ENCODE measurements at places on chromosomes 11 and 22.

DNA sequence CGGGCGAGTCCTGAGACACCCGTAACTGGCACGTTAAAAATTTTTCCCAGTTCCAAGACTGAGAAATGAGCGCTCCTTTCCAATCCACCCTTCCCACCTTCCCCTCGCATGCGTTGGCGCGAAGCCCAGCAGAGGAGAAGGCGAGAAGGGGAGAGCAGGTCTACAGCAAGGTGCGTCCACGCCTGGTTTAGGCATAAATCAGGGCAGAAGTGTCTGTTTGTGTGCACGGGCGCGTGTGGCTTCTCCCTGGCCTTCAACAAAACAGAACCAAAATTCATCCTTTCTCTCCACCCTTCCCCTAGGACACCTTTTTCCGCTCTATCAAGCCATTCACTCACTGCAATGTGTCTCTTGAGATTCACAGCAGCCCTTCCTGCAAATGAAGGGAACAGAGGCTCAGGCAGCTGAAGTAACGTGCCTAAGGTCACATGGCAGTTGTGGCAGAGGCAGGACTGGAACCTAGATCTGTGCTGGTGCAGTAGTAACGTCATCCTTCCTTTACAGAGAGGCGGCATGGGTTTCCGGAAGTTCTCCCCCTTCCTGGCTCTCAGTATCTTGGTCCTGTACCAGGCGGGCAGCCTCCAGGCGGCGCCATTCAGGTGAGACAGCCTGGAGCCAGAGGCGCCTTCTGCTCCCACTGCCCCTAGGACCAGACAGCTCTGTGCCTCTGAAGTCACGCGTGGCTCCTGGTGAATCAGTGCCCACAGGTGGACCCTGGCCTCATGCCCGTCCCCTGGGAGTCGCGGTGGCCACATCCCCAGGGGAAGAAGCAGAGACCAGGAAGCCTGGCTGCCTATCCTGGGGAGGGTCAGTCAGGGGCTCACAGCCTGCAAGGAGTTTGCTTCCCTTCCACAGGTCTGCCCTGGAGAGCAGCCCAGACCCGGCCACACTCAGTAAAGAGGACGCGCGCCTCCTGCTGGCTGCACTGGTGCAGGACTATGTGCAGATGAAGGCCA, 1.1 kb downstream of the CALCB start:
- peak; percentile 85 for DNase-seq

DNA sequence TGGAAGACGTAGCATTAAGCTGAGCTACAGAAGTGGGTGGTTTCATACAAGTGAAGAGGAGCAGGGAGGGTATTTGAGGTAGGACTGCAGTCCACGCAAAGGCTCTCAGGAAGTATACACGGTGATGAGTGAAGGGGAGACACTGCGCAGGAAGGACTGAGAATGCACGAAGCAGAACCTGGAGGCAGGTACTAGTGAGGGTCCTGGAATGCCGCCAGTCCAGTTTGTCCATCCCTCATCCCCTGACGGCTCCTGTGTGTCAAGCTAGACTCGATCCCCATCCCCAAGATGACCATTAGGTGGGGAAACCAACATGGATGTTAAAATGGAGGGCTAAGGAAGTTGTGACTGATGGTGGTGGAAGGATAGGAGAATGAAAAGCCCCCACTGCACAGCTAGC, 23.8 kb downstream of the ART5 start:
- DNase-seq: no peak

DNA sequence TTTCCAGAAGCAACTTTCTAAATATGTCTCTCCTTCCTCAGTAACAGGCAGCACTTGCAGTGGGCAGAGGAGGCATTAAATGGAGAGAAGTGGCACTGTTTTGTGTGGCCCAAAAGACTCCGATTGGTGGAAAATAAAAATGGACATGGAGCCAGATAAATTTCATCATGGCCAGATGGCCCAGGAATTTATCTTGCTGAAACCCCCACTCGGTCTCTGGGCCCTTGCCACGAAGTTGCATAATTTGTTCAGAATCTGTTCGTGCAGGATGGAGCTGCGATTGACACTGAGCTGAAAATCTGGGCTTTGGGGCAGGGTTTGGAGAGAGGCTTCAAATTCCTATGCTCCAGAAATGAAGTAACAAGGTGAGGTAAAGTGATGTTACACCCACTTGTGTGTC, 65.5 kb downstream of the C11orf91 start:
- no peak for DNase-seq

DNA sequence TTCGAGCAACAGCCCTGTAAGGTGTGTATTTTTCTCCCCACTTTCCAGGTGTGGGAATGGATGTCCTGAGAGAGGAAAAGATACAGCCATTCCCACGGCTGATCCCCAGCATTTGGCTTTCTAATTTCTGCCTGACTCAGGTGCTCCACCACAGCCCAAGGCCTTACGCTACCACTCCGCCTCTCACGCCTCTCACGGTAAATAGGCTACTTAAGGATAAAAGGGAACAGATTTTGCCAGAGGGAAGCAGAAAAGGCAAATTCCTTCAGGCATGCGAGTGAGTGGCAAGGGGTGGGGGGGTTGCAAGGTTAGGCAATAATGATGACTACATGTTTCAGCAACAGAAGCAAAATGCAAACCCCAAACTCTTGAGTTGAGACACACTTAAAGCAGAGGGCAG, 9.2 kb downstream of the PVALB start:
- DNase-seq: no peak

- peak; percentile 29 for DNase-seq
Measured at GRCh38 chr11:2586087-2586792, 113.6 kb downstream of the KCNQ1OT1 start.

DNA sequence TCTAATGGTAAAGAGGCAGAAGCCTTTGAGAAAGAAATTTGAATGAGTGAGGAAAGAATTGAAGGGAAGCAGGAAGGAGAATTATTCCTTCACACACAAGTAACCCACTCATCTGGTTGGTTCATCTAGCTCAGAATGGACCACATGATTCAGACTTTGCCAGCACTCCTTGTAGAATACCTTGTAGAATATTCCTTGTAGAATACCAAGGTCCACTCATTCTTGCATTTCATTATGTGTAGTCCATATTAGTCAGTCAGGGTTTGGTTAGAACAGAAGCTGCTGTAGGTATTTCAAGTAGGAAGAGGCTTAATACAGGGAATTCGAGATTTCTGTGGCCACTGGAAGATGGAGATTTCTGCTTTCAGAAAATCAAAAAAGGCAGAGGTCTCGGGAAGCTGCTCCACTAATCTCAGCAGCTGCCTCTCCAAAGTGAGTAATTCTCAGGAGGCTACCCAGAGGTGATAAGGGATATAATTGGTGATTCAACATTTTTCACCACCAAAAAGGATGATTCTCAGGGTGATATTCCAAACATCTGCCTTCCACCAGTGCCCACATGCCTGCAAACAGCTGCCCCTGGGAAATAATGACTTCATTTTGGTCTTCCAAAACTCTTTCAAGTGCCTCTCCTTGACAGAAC, 329.1 kb downstream of the TMEM135 start:
- no peak for DNase-seq

GRCh38 chr11:35367491-35367890, 51.9 kb downstream of the SLC1A2 start:
- DNase-seq: no peak

GRCh38 chr22:22770280-22770871, 117.2 kb upstream of the IGLL5 start:
- DNase-seq: no peak

DNA sequence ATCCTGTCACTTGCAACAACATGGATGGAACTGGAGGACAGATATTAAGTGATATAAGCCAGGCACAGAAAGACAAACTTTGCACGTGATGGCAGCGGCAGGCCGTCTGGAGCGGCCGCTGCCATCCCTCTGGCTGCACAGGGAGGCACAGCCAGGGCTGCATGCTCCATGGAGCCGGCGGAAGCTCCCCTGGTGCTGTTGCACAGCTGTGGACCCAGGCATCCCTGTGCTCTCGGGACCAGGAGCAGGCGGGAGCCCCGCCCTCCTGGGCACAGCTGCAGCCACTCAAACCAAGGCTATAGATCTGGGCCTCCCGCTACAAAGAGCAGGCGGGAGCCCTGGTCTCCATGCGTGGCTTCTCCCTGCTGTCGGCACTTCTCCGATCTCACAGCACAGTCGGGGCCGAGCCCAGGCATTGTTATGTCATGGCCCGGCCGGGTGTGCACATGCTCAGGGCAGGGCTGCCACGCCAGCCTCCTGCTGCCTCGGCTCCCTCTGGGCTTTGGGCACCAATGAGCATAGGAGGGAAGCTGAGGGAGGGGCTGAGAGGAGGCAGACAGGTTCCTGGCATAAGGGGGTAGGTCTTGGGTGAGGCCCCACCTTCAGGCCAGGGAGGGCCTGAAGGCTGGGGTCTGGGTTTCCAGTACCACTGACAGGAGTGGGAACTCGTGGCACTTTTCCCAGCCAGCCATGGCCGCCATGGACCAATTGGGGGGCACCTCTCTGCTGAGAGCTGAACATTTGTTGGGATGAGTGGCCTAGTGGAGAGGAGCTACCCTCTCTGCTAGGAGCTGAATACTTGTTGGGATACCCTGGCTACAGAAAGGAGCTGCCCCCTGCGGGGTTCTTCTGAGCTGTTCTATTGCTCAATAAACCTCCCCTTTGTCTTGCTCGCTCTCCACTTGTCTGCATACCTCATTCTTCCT, 16.7 kb downstream of the RRP8 start:
- no peak for DNase-seq

DNA sequence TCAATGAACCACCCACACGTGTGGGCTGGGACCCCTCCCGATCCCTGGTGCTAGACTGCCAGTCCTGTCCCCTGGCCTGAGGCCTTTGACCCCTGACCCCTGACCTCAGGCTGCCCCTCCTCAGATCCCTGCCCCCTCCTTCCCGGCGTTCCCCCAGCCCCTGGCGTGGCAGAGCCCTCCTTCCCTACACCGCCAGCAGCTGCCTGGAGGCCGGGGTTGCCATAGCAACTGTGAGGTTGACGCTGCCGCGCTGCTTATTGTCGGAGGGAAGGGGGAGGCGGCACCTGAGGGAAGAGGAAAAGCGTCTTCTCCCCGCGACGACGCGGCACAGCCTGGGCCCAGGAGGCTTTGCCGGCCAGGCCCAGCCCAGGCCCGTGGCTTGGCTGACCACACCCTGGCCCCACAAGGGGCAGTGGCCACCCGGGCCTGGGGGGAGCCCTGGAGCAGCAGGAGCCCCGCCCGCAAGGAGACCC, 32.6 kb downstream of the SHANK3 start:
- peak; percentile 82 for DNase-seq
